ENCODE measurements at places on chromosomes 1 and 21. TPM values are rescaled to one million over a fixed set of nuclear protein-coding genes. Genes with fewer than 3 reads are reported as not detected.

DNA sequence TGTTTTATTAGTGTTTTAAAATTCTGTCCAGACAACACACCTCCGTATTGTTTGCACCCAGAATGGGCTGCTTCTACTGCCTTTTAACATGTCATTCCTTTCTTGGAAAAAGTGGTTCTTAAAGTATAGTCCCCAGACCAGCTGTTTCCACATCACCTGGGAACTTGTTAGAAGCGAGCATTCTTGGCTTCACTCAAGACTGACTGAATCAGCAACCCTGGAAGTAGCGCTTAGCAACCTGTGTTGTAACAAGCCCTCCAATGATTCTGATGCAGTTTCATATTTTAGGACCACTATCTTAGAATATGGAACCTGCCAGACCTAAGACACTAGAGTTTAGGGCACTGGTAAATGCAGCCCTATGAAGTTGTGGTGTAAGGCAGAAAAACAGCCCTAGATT, 6.0 kb upstream of the PPIE start:
- DNase-seq, result no peak

GRCh38 chr1:70358921-70359564, 4.5 kb upstream of the ANKRD13C start:
- DNase-seq, result peak; percentile 13

DNA sequence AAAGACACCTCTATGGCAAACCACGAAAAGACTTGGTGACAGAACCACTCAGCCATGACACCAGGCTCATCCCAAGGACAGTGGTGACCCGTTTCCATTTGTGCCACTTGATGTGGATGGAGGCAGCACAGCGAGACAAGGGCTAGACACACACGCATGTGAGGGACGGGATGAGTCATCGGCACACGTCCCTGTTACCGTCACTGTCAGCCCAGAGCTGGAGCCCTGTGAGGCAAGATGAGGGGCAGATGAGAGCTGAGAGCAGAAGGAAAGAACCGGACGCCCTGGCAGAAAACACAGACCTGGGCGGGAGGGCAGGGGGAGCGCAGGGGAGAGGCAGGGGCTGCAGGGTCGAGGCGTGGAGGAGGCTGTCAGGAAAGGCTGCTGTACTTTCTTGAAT, 57.8 kb downstream of the SIK1 start:
- DNase-seq, result peak; percentile 35

DNA sequence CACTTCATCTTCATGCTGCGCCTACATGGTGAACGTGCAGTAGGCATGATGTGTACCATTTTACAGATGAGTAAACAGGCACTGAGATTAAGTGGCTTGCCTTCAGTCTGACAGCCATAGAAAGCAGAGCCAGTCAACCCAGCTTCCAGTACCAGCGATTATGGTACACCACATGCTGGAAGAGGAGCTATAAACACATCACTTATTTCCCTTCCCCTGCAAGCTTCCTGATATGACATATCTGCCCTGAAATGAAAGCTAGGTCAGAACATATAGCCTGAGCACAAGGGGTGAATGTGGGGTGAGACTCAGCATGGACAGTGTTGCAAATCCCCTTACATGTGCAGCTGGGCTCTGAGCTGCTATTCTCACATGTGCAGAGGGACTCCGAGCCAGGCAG, 33.8 kb upstream of the IL20 start:
- DNase-seq, result no peak

DNA sequence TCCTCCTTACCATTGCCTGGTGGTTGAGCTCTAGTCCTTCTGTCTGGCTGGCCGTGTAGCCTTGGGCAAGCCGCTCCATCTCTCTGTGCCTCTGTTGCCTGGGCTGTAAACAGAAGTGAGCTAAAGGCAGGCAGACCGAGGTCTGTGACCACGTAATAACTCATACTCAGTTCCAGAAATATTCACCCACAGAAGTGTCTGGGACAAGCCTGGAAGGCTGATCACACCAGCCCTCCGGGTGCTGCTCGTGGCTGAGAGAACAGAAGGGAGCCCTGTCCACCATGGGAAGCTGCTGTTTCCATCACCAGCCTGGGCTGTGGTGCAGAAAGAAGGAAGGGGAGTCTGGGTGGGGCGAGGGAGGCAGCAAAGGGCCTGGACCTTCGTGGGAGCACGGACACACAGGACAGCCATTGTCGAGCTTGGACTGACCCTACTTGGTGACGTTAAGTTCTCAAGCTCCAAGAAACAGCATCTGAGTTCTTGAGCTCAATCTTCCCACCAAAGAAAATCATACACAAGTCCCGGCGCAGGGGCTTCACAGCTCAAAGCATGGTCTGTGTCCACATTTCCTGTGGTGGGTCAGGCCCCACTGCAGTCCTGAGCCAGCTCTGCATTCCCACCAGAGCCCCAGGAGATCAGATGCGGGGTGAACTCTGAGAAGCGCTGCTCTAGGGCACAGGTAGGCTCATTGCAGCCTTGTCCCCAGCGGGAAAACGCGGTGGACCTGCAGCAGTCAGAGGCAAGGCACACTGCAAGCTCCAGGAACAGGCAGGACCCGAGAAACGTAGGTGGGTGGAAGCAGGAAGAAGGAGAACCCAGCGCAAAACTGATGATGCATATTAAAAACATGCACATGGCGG, 61.8 kb downstream of the RUNX3 start:
- no peak for DNase-seq

DNA sequence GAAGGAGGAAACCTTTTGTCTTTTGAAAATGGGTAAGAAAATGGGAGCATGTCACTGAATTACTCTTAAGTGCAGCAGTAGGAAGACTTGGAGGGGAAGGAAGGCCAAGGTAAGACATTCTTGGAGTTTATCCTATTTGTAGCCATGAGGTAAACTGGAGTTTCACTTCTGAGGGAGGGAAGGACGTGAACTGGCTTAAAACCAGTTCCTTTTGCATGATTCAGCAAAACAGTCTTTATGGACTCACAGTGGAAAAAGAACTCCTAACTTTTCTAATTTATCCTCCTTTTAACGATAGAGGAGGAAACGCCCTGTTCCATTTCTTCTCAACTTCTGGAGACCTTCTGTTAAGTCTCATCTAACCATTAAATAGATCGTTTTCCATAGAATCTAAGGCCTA, 2.5 kb downstream of the PRDX6 start:
- DNase-seq, result peak; percentile 50

GRCh38 chr1:187053876-187054275, 225.1 kb downstream of the PLA2G4A start:
- no peak for DNase-seq

- peak; percentile 23 for DNase-seq
Measured at GRCh38 chr1:96524100-96524499, 197.5 kb upstream of the PTBP2 start.

Gene CHI3L2
- not detected for total RNA-seq

Gene C1orf116
- total RNA-seq, result 0.21 TPM

- no peak for DNase-seq
Measured at GRCh38 chr1:38308780-38309179, 262.2 kb upstream of the POU3F1 start.

- DNase-seq, result no peak
Measured at GRCh38 chr1:202133496-202133895, 10.8 kb downstream of the GPR37L1 start.

DNA sequence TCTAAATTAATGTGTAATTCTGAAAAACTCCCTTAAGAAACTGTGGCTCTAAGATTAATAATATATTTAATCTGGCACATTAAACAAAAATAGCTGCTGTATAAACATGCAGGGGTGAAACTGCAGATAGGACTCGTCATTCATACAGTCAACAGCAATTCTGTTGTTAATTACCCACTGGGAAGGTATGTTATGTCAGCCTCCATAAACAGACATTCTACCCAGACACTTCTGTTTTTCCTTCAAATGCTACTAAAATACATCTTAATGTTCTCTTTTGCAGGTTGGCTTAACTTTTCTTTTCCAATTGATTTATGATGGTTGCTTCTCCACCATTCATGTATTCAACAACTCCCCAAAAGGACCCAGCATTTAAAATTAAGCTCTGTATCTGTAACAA, 165.6 kb downstream of the SIPA1L2 start:
- no peak for DNase-seq

DNA sequence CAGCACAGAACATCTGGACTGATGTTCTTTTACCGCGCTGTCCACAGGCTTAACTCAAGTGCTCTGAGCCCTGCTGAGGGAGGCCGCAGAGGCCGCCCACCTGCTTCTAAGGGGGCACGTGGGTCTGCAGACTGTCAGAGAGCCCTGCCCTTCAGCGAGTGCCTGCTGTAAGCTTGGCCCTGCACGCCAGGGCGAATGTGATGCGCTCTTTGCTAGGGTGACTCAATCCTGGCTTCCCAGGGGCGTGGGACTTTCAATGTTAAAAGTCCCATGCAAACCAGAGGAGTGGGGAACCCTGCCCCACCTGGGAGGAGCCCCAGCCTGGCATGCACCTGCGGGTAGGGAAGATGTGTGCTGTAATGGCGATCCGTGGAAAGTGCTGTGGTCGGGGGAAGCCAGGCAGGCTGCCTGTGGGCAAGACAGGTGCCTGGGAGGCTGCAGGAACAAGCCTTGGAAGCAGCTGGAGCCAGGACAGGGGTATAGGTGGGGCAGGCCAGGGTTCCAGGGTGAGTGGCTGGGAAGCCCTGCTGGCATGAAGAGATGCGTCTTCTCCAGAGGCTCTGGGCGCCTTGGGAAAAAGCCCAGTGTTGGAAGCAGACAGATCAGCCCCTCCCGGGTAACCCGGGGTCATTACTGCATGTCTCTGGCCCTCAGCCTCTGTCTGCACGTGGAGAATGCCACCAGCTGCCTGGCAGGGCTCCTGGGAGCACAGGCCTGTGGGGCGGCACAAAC, 594 bp upstream of the PANK4 start:
- DNase-seq, result peak; percentile 72

Gene CLEC20A
- not detected for total RNA-seq

DNA sequence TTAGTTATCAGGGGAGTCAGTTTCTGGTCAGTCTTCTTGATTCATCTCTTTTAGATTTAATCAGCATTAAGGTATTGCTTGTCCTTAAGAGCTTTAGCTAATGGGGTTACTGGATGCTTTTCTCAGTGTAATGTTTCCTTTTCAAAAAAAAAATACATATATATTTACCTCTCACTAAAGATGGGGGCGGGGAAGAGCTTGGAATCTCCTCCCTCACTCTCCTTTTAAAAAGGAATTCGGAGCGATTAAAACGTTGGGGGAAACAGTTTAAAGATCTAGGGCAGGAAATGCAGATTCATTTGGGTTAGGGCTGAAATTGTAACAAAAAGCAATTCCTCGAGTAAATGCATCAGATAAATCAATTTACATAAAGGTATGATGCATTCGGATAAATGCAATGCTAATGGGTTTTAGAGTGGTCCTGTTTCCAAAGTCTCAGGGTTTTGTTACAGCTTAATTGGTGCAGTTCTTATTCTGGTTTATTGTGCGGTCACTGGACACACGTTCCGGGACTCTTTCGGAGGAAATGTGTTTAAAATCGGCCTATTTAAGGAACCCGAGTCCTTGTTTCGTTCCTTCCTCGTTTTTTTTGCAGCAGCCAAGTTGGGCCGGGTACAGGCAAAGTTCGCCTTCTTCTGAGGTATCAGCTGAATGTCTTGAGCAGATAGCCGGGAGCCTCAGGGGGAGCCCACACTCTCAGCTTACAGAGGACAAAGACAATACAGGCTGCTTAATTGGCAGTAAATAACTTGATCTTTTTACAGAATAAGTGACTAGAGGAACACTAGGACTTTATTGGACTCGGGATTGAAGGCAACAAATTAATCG, 1.6 kb downstream of the LMO4 start:
- DNase-seq, result peak; percentile 37

- DNase-seq, result no peak
Measured at GRCh38 chr1:53561503-53562105, 102.4 kb downstream of the DMRTB1 start.

GRCh38 chr1:90936731-90937130, 85.1 kb downstream of the ZNF644 start:
- DNase-seq, result peak; percentile 6

DNA sequence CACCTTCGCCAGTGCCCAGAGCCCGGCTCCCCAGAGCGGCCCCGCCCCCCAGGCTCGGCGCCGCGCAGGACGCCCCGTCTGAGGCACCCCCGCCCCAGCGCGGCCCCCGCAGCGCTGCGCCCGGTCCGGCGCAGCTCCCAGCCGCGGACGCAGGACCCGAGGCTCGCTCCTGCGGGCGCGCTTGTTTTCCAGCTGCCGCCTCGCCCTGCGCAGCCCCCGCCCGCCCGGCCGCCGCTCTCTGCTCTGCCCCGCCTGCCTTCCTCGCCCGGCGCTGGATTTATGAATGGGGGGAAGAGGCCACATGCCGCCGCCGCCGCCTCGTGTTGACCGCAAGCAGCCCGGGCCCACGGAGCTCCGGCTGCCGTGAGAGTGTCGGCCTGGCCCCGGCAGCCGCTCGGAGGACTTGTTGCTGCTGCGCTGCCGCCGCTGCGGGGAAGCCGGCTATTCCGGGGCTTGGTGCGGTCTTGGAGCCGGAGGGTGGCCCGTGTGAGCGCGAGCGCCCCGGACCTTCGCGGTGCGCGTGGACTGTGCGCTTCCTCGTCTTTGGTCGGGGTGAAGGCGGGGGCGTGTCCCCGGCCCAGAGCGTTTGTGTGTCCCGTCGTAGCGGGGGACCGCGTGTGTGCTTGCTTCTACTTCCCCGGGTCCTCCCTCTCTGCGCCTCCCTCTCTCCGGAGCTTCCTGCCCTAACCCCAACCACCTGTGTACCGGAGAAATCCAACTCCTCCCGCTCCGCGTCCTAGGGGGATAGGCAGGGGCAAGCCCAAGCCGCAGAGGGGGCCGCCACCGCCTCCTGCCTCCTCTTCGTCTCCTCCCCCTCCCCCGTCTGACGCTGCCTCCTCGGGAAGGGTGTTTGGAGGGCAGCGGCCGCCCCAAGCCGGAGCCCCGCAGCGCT, 736 bp downstream of the KCNC4 start:
- peak; percentile 41 for DNase-seq

Gene ASTN1
- 34.2 TPM for total RNA-seq

Gene TDRD5
- total RNA-seq, result not detected

GRCh38 chr1:116804736-116805135, 50.5 kb downstream of the CD2 start:
- DNase-seq, result no peak

GRCh38 chr1:59927213-59927612, 640 bp upstream of the CYP2J2 start:
- DNase-seq, result no peak

Gene MIGA1
- 7.5 TPM for total RNA-seq

Gene TRIM67
- not detected for total RNA-seq

Gene CYP4B1
- total RNA-seq, result not detected

DNA sequence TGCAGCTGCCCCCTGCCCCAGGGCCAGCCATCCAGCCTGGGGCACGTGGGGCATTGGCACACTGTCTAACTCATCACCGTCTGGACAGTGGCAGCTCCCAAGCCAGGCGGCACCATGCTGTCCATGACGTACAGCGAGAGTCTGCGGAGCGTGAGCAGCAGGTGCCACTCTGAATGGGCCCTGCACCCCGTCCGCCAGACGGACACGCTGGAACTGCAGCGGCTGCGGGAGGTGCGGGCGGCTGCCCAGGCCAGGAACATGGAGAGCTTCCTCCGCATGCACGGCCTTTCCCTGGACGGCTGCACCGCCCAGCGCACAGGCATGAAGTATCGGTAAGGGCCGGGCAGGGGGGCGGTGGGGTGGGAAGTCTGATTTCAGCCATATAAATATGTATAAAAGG, 5.7 kb downstream of the KCNAB2 start:
- DNase-seq, result no peak

GRCh38 chr1:89854140-89854539, 33.3 kb downstream of the LRRC8D start:
- no peak for DNase-seq

All from cardiac muscle cell (in vitro differentiated cells and primary cell).